Left lung (tissue), 14 donors: ENCODE measurements at places on chromosomes 5 and 9. TPM values are rescaled to one million over a fixed set of nuclear protein-coding genes. Genes with fewer than 3 reads are reported as not detected.

GRCh38 chr5:133744960-133745308 lies 132.6 kb upstream of the FSTL4 start:
- DNase-seq = no peak

Gene TTC23L
- total RNA-seq = 0.20 TPM

- no peak for DNase-seq
Observed at GRCh38 chr5:39775086-39775796, 350.5 kb upstream of the DAB2 start.

Gene IFNE
- total RNA-seq = not detected

Gene DNAJC21
- 48.5 TPM for total RNA-seq

Gene FRRS1L
- total RNA-seq = 0.47 TPM

DNA sequence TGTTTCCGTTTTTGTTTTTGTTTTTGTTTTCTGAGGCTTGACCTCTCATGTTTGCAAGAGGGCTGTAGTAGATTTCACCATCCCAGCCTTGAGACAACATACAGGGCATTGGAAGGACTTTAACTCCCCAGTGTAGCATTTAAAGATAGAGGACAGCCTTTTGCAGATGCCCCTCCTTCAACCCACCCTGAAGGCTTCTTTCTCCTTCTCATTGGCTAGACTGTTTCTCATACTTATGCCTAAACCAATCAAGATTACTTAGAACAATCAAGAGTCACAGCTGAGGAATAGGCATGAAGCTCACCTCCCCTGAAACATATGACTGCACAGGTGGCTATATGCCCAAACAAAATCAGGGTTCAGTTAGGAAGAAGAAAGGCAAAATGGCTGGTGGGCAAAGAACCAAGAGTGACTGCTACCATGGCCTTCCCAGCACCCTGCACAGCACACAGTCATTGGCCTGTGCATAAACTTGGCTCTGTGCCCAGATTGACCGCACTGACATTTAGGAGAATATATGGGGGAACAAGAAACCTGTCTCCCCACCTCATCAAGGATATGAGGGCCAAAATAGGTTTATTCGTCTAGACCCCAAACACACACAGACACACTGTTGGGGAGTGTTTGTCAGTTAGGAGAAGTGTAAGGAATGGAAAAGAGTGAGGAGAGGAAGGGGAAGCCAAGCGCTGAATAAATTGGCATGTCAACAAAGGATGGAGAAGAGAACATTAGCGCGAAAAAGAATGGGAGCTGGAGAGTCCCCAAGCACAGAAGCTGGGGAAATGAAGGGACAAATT lies 137.3 kb upstream of the RANBP3L start:
- DNase-seq = no peak

DNA sequence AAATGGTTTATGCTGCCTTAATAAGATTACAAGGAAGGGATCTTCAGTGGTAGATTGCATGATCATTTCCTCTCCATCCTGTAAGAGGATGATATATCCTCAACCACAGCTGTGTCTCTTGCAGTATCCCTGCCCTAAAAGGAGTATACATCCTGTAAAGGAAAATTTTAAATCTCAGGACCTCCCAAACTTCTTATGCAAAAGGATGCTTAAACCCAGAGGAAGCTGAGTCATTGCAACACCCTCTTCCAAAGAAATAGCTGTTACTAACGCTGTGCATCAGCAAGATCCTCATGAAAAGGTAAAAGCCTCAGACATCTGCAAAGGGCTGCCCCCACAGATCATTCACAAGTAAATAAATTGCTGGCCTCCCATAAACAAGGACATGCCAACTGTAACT lies 599.0 kb downstream of the PRELID2 start:
- no peak for DNase-seq

DNA sequence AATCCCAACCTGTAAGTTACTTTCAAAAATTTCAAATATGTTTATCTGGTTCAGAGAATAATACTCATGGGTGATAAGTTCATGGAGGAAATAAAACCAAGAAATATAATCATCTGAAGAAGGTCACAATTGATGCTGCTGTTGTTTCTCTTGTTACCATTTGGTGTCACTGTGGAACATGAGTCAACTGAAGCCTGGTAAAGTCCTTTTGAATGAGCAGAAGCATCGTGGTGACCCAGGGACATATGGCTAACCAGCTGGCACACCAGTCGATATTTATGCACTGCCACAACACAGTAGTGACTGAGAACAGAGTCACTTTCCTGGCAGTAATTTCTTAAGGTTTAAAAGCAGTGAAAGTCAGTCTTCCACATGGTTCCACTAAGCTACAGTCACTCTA lies 612.9 kb upstream of the TLE4 start:
- no peak for DNase-seq

Gene TMEM252
- total RNA-seq = not detected

Gene AHRR
- total RNA-seq = 0.32 TPM

DNA sequence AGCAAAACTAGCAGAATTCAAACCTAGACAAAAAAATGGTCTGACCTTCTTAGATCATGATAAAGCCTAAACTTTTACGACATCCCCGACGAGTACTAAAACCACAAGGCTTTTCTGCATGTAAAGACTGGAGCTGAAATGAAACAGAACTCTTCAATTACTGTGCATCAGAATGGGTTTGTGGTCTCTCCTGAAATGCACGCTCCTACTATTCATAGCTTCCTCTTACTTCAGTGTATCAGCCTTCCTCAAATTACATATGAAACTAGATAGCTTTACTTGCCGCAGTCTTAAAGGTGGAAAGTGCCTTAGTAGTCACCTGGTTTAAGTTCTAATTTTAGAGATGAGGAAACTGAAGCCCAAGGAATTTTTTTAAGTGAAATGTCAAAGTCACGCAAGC lies 24.6 kb upstream of the MED10 start:
- DNase-seq = no peak

Gene SLC9A3
- total RNA-seq = 1.0 TPM

Gene IER5L
- 21.4 TPM for total RNA-seq

- peak; percentile 55 for DNase-seq
Observed at GRCh38 chr9:75891277-75891741, 836 bp downstream of the PCSK5 start.

GRCh38 chr9:27800692-27801370 lies 227.6 kb upstream of the C9orf72 start:
- DNase-seq = no peak

Gene PDLIM4
- 13.5 TPM for total RNA-seq

- DNase-seq = no peak
Observed at GRCh38 chr5:7185742-7186141, 210.2 kb upstream of the ADCY2 start.

Gene SLC6A7
- total RNA-seq = not detected

DNA sequence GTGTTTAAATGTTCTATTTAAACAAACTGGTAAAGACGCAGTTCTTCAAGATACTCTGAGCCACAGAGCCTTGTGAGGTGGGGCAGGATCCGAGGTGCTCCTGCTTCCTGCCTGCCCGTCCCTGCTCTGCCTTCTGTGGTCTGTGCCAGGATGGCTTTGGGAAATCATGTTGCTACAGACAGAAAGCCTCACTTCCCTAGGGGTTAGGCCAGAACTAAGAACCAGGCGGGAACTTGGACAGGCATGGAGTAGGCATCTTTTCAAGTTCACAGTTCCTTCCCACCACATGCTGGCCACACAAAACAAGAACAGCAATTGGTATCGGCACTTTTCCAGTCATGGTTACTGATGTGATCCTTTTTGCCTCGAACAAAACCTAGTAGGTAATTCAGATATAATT lies 67.7 kb upstream of the SPOCK1 start:
- DNase-seq = no peak

DNA sequence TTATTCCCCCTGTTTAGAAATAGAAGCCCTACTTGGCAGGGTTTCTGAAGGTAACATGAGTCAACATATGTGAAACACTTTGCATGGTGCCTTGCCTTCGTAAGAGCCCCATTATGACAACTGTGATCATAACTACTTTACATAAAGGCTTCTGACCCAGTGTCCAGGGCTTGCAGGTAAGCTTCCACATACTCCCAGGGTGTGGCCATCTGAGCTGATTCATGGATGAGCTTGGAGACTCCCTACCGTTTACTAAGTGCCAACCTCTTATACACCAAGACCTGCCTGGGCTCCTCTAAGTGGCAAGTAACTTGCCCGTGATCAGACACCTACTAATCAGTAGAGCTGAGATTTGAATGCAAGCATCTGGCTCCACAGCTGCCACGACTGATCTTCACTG lies 62.8 kb upstream of the C5orf58 start:
- DNase-seq = no peak

Gene SPAAR
- 6.8 TPM for total RNA-seq

GRCh38 chr5:17828681-17829080 lies 194.4 kb downstream of the TAF11L14 start:
- no peak for DNase-seq

Gene CAMLG
- total RNA-seq = 31.4 TPM

DNA sequence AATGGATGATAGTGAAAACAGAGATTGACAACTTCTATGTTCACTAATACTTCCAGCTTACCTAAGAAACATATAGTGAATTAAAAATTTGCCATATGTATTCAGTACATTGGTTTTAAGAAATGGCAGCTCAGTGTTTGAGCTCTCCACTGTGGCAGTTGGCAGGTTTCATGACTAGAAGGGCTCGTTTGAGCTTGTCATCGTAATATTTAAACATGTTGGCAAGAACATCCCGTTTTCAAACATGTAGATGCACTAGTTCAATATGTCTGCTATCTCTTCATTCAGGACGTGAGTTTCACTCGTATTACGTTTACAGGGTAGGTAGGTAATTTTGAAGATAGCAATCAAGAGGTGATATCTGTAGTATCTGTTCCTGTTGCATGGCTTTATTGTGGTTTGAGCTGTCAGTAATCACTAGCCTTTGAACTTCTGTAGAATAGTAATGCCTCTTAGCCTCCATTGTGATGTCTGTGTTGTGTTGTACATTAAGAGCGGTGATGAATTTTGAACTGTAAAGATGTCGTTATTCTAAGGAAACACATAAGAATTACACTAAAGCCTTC lies 74.8 kb downstream of the NLN start:
- DNase-seq = no peak

GRCh38 chr5:29885595-29885994 lies 1307.9 kb upstream of the CDH6 start:
- no peak for DNase-seq

GRCh38 chr5:122114501-122114900 lies 14.8 kb upstream of the ZNF474 start:
- DNase-seq = no peak

GRCh38 chr9:8815931-8816330 lies 1016.4 kb upstream of the DMAC1 start:
- no peak for DNase-seq

Gene SPINK5
- 4.3 TPM for total RNA-seq

GRCh38 chr5:43140286-43140685 lies 19.6 kb downstream of the ZNF131 start:
- no peak for DNase-seq

DNA sequence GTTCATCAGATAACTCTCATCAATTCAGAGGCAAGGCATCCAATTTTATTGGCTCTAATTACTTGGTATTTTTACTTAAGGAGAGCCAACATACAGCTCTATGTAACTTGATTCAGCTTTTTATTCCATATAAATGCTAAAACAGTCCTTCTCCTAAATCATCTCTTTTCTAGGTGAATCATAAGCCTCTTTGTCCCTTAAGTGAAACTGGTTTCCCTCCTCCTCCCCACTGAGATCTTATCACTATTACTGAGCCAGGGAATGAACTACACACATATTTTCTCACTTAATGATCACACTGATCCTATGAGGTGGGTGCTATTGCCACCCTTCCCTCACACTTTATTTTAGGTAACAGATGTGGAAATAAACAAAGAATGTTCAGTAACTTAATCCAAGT lies 1143.8 kb downstream of the MAT2B start:
- no peak for DNase-seq

DNA sequence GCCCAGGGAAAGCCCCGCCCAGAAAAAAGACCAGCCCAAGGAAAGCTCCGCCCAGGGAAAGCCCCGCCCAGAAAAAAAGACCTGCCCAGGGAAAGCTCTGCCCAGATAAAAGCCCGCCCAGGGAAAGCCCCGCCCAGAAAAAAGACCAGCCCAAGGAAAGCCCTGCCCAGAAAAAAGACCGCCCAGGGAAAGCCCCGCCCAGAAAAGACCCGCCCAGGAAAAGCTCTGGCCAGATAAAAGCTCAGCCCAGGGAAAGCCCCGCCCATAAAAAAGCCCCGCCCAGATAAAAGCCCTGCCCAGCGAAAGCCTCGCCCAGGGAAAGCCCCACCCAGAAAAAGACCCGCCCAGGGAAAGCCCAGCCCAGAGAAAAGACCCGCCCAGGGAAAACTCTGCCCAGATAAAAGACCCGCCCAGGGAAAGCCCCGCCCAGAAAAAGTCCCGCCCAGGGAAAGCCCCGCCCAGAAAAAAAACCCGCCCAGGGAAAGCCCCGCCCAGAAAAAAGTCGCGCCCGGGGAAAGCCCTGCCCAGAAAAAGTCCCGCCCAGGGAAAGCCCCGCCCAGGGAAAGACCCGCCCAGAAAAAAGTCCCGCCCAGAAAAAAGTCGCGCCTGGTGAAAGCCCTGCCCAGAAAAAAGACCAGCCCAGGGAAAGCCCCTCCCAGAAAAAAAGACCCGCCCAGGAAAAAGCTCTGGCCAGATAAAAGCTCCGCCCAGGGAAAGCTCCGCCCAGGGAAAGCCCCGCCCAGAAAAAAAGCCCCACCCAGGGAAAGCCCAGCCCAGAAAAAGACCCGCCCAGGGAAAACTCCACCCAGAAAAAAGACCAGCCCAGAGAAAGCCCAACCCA lies 11.9 kb downstream of the GRIN1 start:
- peak; percentile 57 for DNase-seq

Gene ANKRD31
- total RNA-seq = 0.16 TPM

DNA sequence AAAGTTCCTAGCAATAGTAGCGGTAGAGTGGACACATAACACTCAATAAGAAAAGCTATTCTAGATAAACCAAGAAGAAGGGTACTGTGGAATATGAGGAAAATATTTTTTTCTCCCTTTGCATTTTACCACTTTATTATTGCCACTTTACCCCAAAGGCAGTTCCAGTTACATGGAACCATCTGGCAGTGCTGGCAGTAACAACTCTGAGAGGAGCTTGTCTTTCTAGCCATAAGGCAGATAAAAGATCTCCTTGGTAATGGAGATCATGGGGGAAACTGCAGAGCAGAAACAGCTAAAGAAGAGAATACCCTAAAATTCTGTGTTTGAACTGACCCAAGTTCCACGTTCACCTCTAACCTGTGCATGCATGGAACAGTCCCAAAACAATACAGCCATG lies 38.5 kb downstream of the UBTD2 start:
- no peak for DNase-seq

- no peak for DNase-seq
Observed at GRCh38 chr5:58457050-58457449, 2.8 kb downstream of the PLK2 start.

GRCh38 chr9:38358390-38359296 lies 33.9 kb upstream of the ALDH1B1 start:
- no peak for DNase-seq

DNA sequence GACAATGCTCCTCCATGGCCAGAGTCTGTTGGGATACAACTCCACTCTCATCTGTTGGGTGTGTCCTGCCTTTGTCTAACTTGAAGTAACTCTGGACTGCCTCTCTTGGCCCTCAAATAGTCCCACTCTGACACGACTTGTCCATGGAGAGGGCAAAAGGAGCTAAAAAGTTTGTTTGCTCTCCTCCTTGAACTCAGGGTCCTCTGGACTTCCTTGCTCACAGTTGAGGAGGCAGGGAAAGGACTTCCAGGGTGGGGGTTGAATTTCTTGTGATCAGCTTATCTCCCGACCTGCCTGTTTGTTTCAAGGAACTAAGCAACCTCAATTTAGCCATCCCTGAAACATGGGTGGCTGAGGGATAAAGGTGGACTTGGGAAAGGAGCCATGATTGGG lies 11.7 kb downstream of the DNAJB5 start:
- DNase-seq = no peak
